ENCODE measurements at places on chromosomes 1 and 21.

DNA sequence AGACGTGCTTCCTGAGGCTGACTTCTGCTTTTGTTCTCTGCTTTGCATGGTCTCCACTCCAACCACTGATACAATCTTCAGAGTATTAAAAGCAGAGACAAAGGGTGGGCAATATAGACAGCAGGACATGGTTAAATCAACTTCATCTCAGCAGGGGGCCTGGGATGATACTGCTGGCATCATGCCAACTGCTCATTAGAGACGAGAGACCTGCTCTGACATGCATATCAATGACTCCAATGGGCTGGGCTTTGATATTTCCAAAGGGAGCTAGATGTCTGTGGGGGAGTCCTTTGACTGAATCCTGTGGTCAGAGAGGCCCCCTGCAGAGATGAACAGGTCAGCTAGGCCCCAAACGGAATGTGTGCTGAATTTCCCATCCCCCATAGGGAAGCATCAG, 106.6 kb downstream of the ACTL8 start:
- DNase-seq, result peak; percentile 84

GRCh38 chr1:57295326-57295725, 128.5 kb downstream of the DAB1 start:
- no peak for DNase-seq

DNA sequence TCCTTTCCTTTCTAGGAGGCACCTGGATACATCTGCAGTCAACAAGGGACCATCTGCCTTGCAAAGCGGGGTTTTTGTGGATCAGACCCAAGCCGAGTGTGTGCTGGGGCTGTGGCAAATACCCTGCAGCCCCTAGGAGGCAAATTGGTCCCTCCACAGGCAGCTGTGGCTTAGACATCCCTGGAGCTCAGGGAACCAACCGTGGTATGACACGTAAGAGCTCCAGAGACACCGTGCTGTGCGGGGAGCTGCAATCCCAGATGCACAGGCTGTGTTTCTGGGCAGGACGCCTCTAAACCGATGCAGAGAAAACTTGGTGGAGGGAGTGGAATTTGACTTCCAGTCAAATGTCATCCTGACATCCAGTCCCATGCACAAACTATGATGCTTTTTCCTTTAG, 141.5 kb downstream of the KAZN start:
- DNase-seq, result no peak

DNA sequence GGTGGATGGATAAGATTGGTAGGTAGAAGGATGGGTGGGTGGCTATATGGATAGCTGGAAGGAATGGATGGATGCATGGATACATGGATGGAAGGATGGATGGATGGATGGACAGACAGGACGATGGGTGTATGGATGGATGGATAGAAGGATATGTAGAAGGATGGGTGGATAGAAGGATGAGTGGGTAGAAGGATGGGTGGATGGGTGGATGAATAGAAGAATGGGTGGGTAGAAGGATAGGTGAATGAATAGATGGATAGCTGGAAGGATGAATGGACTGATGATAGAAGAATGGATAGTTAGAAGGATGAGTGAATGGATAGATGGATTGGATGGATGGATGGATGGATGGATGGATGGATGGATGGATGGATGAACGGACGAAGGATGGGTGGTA, 5.0 kb downstream of the MASP2 start:
- DNase-seq, result no peak

DNA sequence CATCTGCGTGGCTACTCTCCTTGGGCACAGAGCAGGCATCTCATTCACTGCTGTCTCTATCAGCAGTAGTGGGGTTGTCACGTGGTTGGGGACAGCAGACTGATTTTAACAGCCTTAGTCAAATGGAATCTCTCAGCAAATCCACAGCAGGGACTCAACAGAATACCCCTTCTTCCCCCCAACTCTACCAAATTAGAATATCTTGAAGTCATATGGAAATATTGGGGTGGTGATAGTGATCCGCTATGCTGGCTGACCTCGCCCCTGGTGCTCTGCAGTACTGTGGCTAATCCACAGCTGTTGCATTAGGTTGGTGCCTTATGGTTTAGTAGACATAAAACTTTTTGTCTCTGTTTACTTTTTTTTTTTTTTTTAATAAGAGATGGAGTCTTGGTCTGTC, 23.9 kb downstream of the HHAT start:
- no peak for DNase-seq

All from fibroblast of skin of right biceps (primary cell).